ENCODE measurements at places on chromosomes 2 and 18.

GRCh38 chr2:74005786-74006185, 21.1 kb downstream of the TET3 start:
- DNase-seq: no peak

DNA sequence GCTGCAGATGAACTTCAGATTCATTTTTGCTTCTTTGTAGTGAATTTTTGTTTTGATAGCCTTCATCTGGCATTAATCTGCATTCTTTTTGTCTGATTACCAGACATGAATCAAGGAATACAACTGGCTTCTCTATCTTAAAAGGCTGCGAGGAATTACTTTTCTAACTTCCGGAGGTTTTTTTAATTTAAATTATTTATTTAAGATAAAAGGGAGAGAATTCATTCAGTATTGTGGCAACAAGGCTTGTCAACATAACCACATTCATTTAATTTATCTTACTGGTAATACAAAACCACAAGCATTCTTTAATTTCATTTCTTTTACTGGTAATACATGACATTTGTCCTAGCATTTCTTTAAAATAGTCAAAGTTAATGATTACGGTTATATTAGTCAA, 36.0 kb downstream of the CSRNP3 start:
- DNase-seq: no peak

DNA sequence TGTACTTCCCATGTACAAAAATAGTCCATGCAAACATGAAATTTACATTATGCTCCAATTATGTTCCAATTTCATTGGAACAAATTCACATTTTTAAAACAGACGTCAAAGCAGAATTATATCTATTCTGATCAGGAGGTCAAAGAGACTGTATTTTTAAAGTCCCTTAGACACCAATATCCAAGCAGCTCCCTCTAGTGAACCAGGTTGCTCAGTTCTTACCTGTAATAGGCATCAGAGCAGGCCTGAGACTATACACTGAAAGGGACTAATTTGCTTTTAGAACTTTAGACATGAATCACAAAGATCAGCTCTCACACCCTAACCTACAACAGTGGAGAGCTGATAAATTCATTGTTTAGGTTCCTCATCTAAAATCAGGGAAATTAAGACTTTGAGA, 273.9 kb downstream of the MBD2 start:
- DNase-seq: no peak

DNA sequence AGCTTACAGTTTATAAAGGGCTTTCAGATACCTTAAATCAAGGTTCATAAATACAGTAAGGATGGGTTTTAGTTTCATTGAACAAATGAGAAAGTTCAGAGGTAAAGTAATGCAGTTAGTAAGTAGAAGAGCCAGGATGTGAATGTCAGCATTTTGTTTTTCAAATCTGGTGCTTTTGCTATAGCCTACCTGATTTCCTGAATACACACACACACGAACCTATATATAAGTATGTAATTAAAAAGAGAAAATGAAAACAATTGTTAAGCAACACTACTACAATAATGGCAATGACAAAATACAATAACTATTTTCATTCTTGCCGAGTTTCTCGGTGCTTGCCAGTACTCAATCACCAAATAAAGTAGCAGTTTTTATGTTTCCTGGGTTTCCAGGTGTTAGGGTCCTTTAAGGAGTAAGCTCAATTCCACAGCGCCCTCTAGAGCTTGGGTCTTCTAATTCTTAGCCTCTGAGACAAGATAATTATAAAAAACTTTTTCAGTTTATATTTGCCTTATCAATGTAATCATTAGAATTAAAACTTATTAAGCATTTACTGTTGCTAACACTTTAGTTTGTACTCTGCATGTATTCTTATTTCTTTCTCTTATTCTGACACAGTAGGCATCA, 512.9 kb upstream of the ACVR2A start:
- no peak for DNase-seq

GRCh38 chr2:146801886-146802285, 1042.9 kb upstream of the ACVR2A start:
- DNase-seq: no peak

GRCh38 chr2:120345608-120346007, 328 bp upstream of the INHBB start:
- DNase-seq: no peak

DNA sequence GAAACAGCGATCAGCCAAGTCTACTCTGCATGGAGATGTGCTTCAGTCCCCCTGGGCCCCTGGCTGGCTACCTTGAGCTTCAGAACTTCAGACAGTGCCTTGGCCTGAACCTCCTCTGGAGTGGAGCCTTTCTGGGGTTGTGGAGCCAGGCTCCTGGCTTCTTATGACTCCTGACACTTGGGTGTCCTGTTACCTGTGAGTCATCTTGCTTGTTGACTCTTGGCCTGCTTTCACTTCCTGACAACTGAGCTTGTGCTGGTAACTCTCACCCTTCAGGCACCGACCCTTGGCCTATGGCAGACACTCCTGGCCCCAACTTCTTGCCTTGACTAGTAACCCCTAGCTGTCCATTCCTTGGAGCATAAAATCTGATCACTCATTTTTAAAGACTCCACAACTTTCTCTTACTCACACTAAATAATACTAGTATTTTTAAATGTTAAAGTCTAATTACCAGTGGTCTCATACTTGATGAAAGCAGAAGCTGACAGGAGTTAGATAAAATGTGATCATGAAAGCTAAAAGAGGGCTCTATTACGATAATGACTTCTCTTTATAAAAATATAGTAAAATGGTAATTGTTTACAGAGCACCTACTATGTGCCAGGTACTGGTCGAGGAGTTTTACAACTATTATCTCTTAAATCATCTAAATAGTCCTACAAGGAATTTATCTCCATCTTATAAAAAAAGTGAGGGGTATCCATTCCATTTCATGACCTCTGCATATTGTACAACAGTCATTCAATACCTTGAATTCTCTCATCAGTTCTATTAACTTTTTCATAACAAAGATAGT, 46.3 kb upstream of the VIT start:
- no peak for DNase-seq

GRCh38 chr2:101388232-101388631, 929 bp upstream of the CREG2 start:
- DNase-seq: no peak

GRCh38 chr2:150630587-150631235, 143.2 kb upstream of the RND3 start:
- no peak for DNase-seq

- DNase-seq: no peak
Observed at GRCh38 chr18:67144329-67144728, 372.2 kb downstream of the DSEL start.

DNA sequence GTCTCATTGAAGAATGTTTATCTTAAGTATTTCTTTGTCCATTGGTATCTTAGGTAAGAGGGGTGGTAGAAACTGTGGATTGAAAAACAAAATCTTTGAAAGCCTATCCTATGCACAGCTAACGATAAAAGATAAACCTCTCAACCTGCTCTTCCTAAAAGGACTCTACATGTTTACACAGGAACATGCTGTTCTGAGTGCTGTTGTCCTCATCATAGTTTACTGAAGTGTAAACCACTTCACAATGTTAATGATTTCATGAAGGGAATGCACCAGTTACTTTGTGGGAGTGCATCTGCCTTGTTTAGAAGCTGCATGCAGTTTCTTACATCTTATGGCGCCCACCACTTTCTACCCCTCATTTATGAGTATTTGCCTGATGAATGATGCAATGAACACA, 1.2 kb downstream of the ACMSD start:
- no peak for DNase-seq

DNA sequence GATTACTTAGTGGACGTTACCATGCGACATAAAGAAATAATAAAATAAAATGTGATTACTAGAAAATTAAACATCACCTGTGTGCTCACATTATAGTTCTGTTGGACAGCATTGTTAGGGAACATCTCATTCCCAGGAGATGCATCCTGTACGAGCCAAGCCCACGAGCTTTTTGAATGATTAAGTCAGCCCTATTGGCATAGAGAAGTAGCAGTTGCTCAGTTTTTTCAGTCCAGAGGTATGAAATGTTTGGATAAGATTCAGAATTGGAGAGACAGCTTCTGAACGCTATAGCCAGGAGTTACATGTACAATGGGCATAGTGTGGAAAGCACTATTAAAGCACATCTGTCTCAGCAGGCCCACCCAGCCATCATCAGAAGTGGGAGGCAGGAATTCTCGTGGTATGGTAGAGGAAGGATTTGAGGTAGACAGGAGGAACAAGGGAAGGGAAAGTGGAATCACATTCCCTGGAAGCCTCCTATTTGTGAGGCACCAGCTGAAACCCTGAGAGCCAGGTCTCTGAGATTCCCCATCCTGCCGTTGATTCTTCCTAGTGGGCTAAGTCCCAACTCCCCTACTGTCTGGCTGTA, 8.6 kb downstream of the SPATS2L start:
- DNase-seq: no peak

DNA sequence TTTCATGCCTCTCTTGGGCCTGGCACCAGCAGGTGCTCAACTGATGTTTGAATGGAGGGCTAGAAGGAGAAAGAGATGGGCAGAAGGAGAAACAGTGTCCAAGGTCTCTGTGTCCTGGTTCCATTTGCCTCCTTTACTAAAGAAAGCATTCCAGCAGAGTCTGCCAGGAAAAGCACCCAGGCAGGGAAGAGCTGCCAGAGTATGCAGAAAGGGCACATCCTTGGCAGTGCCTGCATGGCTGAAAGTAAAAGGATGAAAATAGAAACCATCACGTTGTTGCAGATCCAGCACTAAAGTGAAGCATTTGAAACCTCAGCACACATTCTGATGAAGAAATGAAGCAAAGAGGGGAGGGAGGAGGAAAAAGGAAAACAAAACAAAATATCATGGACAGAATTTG, 142.2 kb downstream of the ESCO1 start:
- no peak for DNase-seq

DNA sequence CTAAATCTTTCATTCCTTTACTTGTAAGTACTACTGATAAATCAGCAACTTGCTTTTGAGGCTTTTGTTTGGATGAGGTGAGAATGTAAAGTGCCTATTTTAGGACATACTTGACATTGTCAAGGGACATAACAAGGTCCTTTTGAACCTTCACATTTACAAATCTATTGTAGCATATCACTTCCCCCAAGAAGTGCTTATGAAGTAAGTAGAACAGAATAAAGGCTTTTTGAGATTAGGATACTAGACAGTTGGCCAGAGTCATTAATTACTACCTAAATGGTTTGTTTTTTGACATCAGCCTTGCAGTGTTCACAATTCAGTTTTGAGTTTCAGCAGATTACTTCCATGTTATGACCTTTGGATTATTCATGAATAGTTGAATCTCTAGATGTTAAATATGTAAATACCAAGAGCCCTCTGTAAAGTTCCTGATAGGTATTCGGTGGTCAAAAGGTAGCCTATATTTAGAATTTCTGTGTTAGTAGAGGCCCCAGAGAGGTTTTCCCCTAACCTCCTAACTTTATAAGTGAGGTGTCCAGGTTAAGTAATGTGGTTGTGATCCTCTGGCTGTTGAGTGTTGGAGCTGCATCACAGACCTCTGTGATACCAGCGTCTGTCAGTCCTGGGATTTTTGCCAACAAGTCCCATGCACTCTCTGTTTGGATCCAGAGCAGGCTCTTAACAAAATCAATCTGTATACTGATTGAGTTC, 67.2 kb downstream of the LCLAT1 start:
- no peak for DNase-seq

- no peak for DNase-seq
Observed at GRCh38 chr2:203918839-203919238, 17.7 kb upstream of the ICOS start.

DNA sequence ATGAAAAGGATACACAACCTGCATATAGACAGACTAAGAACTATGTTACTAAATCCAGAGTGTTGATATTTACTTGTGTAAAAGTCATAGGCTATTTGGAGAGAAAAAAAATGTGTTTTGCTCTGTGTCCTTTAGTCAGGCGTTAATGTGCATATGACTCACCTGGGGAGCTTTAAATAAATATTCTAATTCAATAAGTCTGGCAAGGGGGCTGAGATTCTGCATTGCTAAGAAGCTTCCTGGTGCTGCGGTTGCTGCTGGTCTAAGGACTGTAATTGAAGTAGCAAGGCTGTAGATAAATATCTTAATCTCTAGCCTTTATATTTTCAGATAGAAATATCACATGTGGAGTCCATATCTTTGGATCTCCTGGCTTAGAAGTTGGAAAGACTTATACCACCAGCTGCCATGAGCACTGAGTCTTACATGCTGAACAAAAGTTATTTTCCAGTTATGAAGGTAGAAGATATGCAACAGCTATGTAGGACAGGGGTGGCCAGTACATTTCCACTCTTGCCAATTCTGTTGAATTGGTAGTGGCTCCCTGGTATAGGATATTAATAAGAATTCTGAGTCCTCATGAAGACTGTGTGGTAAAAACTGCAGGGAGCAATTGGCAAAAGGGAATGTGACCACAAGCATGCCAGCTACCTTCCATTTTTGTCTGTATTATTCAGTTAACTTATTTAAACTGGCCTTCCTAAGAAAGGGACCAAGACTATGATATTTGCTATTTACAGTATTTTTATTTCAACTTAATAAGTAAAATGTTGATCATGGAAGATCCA, 4.8 kb downstream of the SPAG16 start:
- DNase-seq: no peak

GRCh38 chr2:88283886-88284592, 113.9 kb downstream of the THNSL2 start:
- no peak for DNase-seq

GRCh38 chr2:63700271-63700670, 111.5 kb downstream of the MDH1 start:
- DNase-seq: no peak

DNA sequence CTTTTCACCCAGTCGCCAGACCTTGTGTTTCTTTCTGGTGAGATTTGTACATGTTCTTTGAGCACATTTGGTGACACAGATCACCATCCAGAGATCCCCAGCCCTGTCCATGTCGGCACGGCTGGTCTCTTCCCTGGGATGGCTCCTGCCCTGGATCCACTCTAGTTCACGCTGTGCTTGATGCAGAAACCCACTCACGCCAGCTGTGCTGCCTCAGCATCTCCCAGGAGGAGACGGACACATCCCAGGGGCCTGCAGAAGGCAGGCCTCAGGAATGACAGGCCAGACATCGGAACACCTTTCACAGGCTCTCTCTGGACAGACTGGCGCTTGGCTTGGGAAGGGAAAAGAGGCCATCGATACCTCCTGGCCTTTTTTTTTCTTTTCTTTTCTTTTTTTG, 203.6 kb downstream of the ACKR3 start:
- DNase-seq: no peak

- no peak for DNase-seq
Observed at GRCh38 chr2:166984797-166985196, 96.5 kb downstream of the XIRP2 start.

- no peak for DNase-seq
Observed at GRCh38 chr2:101038455-101039255, 36.6 kb downstream of the RPL31 start.

GRCh38 chr18:49024804-49025421, 74.1 kb upstream of the SMAD7 start:
- peak; percentile 46 for DNase-seq

- DNase-seq: no peak
Observed at GRCh38 chr18:25134861-25135260, 217.1 kb downstream of the ZNF521 start.

GRCh38 chr18:59357928-59358327, 1.1 kb downstream of the LMAN1 start:
- DNase-seq: peak; percentile 44

DNA sequence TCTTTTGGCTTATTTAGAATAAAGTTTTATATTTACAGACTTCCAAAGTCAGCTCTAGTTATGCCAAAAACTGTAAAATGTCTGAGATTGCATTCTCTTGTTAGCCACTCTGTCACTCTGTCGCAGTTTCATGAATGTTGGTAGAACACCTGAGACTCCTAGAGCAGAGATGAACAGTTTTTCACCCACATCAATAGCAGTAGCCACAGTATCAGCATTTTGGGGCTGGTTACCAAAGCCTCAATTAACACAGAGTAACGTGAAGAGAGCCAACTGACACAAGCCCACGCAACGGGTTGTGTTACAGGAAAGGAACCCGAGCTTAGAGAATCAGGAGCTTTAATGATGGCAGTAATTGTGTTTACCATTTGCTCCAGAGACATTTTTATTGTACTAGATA, 443.0 kb upstream of the SLC39A10 start:
- no peak for DNase-seq

Measured in thymus (tissue), 14 donors.